Activated T-helper 1 cell treated with anti-CD3 and anti-CD28 coated beads, Interleukin-12 subunit alpha, Interleukin-12 subunit beta, Interleukin-2, Interleukin-4 antibody, amounts not matched to agents 30 ng/mL and 10 ng/mL and 1 ng/mL, durations not matched to agents 14 hours and 24 hours and 36 hours (primary cell): ENCODE measurements at places on chromosomes 5 and 9.

- H3K4me1 ChIP-seq, result no peaks in the 10 kb centered on the region
- H3K36me3 ChIP-seq, result no peaks in the 10 kb centered on the region
- H3K4me3 ChIP-seq, result no peak overlapping the region
- no peak for DNase-seq
These were observed 109.9 kb downstream of the EDIL3 start for GRCh38 chr5:84274585-84275468.

DNA sequence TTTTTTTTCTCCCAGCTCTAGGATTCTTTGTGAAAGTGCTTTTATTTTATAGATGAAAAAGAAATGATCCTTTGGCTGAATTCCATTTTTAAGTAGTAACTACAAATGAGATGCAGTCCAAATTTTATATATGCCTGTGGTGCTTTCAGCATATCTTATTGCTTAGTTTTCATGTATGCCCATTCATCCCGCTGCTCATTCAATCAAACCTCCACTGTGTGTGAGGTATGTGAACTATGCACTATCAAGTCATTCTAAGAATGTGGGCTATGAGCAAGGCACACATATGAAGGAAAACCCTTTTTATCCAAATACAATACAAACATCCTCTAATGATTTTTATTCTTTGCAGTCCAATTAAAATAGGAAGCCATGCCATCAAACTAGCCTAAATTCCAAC is 1069.1 kb upstream of the DMAC1 start:
- no peaks in the 10 kb centered on the region for H3K4me1 ChIP-seq
- no peaks in the 10 kb centered on the region for H3K36me3 ChIP-seq
- no peak for DNase-seq
- no peak overlapping the region for H3K4me3 ChIP-seq

DNA sequence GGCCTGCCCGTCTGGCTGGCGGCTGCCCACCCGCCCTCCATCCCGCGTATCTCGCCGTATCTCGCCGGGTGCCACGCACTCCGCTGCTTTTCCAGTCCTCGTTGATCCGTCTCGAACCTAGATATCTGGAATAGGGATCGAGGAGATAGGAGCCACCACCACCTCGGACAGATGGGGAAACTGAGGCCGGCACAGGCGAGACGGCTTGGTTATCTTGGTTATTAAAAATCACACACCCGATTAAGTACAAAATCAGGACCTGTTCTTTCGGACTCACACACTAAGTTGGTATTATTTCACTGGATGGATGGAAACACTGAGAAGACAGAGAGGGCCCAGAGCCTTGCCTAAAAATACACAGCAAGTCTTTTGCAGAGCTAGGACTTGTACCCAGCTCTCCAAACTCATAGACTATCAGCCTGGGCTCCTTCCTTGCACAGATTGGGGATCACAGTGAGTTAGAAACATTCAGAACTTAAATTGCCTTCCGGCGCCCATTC is 678 bp downstream of the SLC26A2 start:
- H3K36me3 ChIP-seq, result peaks cover 11% of the 10 kb centered on the region
- no peak for DNase-seq
- H3K27me3 ChIP-seq, result no peaks in the 10 kb centered on the region
- peaks cover 37% of the 10 kb centered on the region for H3K4me1 ChIP-seq
- peak overlapping the region; percentile 74 for H3K27ac ChIP-seq

- DNase-seq, result no peak
- H3K4me1 ChIP-seq, result peaks cover 9% of the 10 kb centered on the region
- peak overlapping the region; percentile 56 for H3K27ac ChIP-seq
- peak overlapping the region; percentile 20 for H3K4me3 ChIP-seq
These were observed 2.7 kb upstream of the LARS1 start for GRCh38 chr5:146185161-146185560.

GRCh38 chr5:132751444-132751843 is 4.2 kb downstream of the CCNI2 start:
- peaks cover 40% of the 10 kb centered on the region for H3K36me3 ChIP-seq
- H3K4me1 ChIP-seq, result peaks cover 78% of the 10 kb centered on the region
- peaks cover 3% of the 10 kb centered on the region for H3K27me3 ChIP-seq
- DNase-seq, result peak; percentile 38
- peak overlapping the region; percentile 90 for H3K27ac ChIP-seq
- H3K4me3 ChIP-seq, result peak overlapping the region; percentile 37

DNA sequence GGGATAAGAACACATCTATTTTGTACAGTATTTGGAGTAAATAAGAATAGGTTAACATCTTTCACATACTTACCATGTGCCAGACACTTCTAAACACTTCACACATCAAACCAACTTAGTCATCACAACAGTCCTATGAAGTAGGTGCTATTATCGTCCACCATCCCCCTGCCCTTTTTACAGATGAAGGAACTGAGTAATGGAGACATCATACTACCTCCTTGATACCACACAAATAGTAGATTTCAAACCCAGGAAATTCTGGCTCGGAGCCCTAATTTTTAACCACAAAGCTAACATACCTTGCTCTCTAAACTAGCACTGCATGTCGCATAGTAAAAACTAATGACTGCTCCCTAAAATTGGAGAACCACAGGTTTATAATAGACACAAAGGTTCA is 4.2 kb upstream of the ZNF366 start:
- no peaks in the 10 kb centered on the region for H3K4me1 ChIP-seq
- no peak overlapping the region for H3K4me3 ChIP-seq
- H3K27ac ChIP-seq, result no peak overlapping the region
- peaks cover 12% of the 10 kb centered on the region for H3K27me3 ChIP-seq

DNA sequence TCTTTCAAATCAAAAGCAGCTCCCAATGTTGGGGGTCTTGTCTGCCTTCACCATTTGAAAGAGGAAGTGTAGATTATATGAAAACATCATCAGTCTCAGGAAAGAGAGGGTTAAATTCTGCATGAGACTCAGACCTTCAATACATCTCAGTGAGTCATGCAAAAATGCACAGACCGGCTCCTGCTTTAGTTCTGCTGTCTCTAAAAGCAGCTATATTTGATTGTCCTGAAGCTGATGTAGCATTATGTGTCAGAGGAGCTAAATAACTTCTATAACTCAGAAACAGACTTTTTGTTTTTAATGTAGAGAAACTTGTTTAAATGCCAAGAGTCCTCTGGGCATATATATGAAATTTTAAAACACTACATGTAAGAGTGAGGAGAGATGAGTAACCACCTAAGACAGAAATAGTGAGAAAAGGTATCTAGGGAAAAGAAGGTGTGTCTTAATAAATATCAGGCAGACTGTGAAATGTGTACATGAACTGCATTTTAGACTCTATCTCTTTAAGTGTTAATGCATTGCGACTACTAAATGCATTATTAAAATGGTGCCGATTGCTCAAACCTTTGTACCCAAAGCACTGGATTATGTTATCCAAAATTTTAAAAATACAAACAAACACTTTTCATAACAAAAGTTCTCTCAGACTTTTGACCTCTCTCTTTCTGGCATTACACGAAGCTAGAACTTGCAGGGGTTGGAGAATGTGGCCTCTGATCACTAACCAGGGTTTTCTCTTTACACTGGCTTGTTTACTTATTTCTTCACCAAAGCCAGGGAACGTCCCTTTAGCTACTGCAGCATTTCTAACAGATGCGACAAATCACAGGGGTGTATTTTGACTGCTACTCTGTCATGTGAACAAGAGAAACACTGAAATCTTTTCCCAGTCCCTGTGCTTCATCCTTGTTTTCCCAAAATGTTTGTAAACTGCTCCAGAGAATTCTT is 302.3 kb downstream of the ARL15 start:
- H3K27me3 ChIP-seq, result no peaks in the 10 kb centered on the region
- no peak overlapping the region for H3K4me3 ChIP-seq
- peaks cover under 1% of the 10 kb centered on the region for H3K36me3 ChIP-seq

DNA sequence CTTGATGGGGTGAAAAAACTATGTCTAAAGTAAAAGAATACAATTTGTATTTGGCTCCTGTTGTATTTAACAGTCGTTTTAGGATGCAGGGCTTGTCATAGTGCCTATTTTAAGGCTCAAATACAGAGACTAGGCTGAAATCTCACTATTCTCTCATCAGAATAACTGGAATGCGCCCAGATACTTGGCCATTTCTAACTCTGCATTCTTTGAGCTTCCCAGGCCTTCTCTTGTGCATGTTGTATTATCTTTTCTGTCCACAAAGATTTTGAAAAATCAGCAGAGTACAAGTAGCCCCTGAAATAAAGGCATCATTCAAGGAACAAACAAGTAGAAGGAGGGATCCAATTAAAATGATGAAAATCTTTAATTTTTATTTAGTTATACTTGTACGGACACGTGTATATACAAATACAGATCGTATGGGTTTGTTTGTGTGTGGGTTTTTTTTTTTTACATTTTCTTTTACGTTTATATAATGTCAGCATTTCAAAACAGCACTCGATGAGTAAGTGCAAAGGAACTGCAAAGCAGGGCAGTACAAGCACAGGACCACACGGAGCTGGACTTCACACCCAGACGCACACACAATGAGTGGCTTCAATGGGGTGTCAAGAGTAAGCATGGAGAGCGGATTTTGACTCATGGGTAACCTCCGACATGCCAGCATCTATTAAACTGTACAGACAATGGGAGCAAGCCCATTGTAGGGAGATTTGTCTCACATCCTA is 294.0 kb downstream of the EFNA5 start:
- no peak for DNase-seq
- no peak overlapping the region for H3K4me3 ChIP-seq
- H3K36me3 ChIP-seq, result no peaks in the 10 kb centered on the region
- H3K4me1 ChIP-seq, result no peaks in the 10 kb centered on the region

DNA sequence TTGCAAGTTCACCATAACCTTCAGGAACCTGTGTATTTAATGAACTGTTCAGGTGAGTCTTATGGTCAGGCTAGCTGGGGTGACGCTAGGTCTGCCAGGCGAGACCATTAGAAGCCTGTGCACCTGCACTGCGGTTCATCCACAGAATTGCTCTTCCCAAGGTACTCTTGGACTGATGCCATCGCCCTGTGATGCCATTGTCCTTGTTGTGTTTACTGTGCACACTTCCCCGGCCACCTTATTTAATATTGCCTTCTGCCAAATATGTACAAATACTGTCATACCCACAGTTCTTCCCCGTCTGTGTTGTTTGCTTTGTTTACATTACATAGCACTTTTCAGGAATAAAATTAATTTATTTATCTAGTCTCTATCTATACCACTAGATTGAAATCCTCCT is 66.3 kb downstream of the RCL1 start:
- no peak overlapping the region for H3K27ac ChIP-seq
- no peak overlapping the region for H3K4me3 ChIP-seq
- peaks cover 52% of the 10 kb centered on the region for H3K36me3 ChIP-seq
- H3K27me3 ChIP-seq, result no peaks in the 10 kb centered on the region

DNA sequence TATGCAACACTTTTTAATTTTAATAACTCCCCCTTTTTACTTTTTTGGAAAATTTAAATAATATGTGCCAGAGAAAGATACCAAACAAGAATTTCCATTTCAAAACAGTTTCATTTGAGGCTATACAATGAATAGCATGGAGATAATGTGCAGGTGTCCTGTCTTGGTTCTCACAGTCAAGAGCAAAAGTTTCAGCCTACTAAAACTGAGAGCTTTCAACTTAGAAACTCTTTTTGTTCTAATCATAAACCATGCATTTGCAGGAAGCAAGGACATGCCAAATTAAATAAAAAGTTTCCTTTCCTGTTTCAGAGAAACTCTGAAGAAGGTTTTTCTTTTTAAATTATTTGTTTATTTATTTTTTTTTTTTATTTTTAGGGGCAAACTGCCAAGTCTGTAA is 1165.6 kb upstream of the SEMA6A start:
- no peaks in the 10 kb centered on the region for H3K27me3 ChIP-seq
- H3K4me3 ChIP-seq, result no peak overlapping the region
- no peak for DNase-seq
- no peaks in the 10 kb centered on the region for H3K36me3 ChIP-seq
